ENCODE measurements at places on chromosomes 7 and 10. TPM values are rescaled to one million over a fixed set of nuclear protein-coding genes. Genes with fewer than 3 reads are reported as not detected.

Gene FAM20C
- total RNA-seq, result 33.8 TPM

Gene CYP3A4
- not detected for total RNA-seq

Gene SMNDC1
- 27.9 TPM for total RNA-seq

Gene CARD11
- 52.3 TPM for total RNA-seq

Gene NAT16
- total RNA-seq, result not detected

- DNase-seq, result no peak
Measured at GRCh38 chr10:58573144-58573543, 60.5 kb downstream of the BICC1 start.

GRCh38 chr7:46357290-46357689 is 436.2 kb upstream of the IGFBP3 start:
- no peak for DNase-seq

Measured in ureter (tissue), 1 donor.